ENCODE measurements at places on chromosomes 6 and 20.

DNA sequence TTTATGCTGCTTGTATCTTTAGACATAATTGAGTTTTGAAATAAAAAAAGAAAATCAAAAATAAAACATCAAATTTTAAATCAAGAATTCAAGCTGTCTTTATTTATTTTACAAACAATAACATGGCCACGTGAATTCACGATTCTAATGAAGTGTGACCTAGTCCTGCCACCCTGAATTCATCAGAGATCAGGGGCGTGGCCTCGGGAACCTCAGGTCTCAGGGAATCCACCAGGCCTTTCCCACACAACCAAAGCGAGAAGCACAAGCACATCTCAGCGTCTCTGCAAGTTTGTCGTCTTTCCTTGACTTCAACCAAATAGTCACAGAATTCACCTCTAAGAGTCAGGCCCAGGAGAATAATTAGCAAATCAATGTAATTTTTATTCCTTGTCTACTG, 107.9 kb downstream of the DACT2 start:
- DNase-seq: no peak

GRCh38 chr6:53639520-53639919, 26.0 kb downstream of the KLHL31 start:
- DNase-seq: no peak

GRCh38 chr6:25652007-25652515, at the start of gene SCGN:
Gene SCGN (plus strand): TSS chr6:25652215. CDS start chr6:25652404, 189 bp downstream.
- peak; percentile 85 for DNase-seq

DNA sequence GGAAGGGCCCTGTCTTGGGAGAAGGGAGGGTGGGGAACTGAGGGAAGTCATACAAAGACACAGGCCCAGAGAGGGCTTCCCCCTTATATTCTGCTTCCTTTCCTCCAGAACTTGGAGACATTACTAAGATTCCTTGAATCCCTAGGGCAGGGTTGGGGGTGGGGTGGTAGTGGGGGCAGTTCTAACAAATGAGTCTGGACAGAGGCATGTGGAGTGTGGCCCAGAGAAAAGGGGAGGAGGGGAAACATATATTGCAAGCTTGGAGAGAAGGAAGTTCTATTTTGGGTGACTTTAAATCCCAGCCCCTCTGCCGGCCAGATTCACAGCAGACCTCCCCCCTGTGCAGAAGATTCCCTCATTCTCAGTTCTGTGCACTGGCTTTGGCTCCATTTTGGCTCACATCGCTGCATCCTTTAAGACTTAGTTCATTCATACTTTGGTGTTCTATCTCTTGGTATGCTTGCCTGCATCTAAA, 43.7 kb downstream of the DAAM2 start:
- no peak for DNase-seq

DNA sequence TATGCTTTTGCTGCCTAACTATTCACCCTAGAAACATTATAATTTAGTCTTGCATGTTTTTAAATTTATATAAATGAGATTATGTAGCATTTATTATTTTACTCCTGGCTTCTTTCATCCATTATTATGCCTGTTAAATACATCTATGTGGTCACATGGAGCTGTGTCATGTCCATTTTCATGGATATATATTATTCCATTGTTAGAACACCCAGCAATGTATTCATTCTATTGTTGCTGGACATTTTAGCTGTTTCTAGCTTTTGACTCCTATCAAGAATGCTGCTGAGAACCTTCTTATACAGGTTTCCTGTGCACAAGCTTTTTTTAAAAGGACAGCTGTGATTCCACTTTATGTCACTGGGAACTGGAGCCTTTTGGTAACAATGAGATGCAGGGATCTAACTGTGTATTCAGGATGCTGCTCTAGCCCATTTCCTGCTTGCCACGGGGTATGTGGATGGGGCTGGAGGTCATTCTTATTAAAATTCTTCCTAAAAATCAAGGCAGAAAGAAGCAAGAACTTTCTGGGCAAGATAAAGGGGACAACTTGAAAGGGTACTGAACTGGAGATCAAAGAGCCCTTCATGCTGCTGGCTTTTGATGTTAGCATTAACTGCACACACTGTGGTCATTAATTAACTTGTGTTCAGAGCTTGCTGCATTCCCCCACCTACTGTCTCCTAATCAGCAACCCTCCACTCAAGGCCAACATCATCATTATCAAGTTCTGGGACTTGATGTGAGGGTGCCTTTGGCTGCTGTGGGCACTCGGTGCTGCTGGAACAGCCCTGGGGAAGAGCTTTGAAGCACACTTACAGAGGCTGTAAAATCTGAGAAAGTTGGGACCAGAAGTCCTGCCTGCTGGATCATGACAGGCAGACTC, 96.6 kb upstream of the AKIRIN2 start:
- peak; percentile 22 for DNase-seq

DNA sequence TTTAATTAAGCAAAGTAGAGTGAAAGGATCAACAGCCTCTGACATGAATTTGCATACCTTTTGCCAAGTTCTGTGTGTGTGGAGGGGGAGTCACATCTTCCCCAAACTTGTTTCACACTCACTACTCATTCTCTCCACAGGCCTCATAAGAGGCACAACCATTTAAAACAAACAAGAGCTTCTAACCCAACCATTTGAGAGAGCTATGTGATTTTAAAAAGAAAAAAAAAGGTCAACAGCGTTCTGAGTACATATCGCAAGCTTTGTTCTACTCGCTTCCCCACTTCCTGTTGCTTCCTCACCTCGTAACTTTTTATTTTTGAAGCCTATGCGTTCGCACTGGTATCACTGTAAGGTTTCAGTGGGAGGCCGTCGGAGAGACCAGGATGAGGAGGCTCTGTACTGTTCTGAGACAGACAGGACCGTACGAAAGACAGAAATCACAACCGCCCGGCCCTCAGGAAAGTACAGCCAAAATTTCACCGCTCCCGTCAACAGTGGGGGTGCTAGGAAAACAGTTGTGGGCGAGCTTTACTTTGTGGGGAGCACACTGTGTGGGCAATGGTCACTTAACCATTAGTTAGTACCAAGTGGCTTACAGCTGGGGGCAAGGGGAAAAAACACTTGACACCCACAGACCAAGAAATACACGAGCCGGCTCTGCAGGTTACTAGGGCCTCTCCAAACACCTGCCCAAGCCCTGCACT, 61.3 kb downstream of the TRERF1 start:
- DNase-seq: no peak

DNA sequence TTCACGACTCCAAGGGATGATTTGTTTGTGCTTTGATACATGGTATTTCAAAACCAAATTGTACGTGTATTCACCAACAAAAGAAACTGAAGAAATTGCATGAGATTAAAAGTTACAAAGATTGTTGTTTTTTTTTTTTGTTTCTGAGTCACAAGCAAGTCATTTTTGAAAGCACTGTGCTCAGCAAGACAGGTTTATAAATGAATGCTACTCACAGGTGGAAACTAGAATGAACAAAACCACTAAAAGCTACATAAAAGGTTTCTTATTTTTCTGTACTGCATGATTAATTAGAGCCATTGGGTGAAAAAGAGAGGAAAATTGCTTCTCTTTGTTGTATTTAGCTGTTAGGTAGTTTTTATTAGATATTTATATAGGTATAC, 90.2 kb upstream of the RIPOR2 start:
- no peak for DNase-seq

GRCh38 chr6:132085731-132086130, 134.6 kb upstream of the CCN2 start:
- DNase-seq: no peak

GRCh38 chr20:62201173-62202082, 18.6 kb downstream of the MTG2 start:
- DNase-seq: no peak

- DNase-seq: no peak
Measured at GRCh38 chr6:79614326-79615305, 16.5 kb upstream of the SH3BGRL2 start.

DNA sequence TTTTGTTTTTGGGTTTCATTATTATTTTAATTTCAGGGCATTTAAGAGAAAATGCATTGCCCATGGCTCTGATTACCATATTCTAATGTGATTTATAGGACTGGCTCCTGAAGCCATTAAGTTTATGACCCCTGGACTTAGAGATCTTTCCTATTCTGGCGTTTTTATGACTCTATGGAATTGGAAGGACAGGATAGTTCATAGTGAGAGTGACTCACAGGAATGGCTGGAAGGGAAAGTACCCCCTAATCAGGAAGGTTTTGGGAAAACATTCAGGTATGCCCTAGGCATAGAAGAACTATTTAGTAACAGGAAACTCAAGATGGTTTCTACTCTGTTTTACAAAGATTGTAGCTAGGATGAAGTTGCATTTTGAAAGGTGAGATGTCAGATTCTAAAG, 108.6 kb upstream of the SLC2A12 start:
- no peak for DNase-seq

- DNase-seq: no peak
Measured at GRCh38 chr20:51423810-51424209, 118.7 kb downstream of the NFATC2 start.

- no peak for DNase-seq
Measured at GRCh38 chr6:11333132-11333849, 100.8 kb upstream of the NEDD9 start.

DNA sequence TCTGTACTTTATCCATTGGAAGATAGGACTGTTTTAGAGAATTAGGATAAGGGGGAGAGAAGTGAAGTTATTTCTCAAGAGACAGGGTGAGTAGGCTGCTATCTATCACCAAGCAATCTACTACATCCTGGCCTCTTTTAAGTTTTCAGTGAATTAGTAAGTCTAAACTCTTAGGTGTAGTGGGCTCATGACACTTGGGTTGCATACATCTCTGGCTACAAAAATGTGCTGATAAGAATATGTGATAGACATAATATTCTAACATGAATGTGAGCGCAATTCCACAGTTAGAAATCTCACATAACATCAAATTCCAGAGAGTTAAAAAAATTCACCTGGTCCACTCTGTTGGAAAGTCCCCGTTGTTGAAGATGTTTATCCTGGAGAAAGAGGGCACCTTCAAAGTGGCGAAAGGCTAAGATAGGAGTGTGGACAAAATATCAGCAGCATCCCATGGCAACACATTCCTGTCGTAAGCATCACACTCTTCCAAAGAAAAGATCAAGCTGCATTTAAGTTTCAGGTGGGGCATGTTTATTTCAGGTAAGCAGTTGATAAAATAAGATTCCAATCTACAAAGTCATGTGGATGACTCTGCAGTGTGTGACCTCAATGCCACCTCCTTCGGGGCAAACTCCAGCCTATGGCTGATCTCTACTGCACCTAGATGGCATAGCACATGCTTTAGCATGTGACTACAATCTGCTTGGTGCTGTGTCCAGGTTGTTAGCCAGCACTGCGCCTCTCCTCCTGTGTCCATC, 111.7 kb upstream of the NEDD9 start:
- peak; percentile 42 for DNase-seq

- no peak for DNase-seq
Measured at GRCh38 chr6:109511832-109512231, 28.8 kb upstream of the ZBTB24 start.

GRCh38 chr6:142907544-142907943, 37.4 kb downstream of the HIVEP2 start:
- DNase-seq: no peak

- DNase-seq: no peak
Measured at GRCh38 chr20:13447385-13448180, 191.1 kb downstream of the TASP1 start.

DNA sequence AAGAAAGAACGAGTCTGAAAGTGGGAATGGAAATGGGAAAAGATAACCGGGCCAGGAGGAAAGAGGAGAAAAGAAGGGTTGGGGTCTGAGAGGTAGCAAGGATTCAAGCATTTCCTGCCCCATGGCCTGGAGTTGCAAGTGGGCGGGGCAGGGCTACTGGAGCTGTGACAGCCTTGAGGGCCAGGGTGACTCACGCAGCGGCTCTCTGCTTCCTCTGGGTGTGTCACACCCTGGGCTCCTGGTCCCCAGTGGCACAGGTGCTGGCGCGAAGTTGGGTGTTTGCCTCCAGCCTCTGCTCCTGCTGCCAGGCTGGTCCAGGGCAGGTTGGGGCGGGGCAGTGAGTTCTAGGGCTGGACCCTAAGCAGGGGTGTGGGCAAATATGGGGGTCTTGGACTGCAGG, 3.3 kb upstream of the ULBP3 start:
- DNase-seq: peak; percentile 94

DNA sequence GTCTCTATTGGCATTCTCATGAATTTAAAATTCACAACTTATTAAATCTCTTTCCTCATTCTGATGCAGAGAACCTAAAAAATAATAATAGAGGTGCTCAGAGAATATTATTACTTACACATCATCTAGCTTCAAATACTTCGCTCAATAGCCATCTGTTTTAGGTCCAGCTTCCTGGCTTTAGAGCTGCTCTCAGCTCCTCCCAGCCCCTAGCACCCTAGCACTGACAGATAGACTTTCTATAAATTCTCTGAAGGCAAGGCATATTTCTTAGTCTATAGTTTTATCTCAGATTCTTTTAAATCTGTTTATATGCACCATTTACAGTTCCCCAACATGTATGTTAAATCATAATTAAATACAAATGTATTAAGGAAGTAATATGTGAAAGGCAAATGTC, 281.3 kb downstream of the PTPRK start:
- no peak for DNase-seq

- DNase-seq: no peak
Measured at GRCh38 chr6:19839788-19840187, 2.6 kb downstream of the ID4 start.

DNA sequence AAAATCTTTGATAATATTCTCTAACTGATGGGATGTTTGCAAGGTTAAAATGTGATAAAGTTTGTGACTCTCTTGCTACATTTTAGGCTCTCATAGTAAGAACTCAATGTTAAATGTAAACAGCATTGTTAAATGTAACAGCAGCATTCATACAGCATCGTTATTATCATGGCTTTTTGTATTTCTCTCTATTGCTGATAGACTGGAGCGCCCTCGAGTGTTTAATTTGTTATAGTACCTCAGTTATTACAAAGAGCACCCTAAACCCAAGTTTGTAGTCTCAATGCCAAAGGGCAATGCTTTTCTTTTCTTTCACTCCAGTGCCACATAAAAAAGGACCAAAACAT, 14.9 kb upstream of the TTPAL start:
- DNase-seq: peak; percentile 78

GRCh38 chr20:10576411-10577090, 97.2 kb downstream of the JAG1 start:
- no peak for DNase-seq

- DNase-seq: no peak
Measured at GRCh38 chr20:891706-892080, 24.4 kb downstream of the ANGPT4 start.

- DNase-seq: no peak
Measured at GRCh38 chr20:20489054-20489453, 121.2 kb downstream of the INSM1 start.

DNA sequence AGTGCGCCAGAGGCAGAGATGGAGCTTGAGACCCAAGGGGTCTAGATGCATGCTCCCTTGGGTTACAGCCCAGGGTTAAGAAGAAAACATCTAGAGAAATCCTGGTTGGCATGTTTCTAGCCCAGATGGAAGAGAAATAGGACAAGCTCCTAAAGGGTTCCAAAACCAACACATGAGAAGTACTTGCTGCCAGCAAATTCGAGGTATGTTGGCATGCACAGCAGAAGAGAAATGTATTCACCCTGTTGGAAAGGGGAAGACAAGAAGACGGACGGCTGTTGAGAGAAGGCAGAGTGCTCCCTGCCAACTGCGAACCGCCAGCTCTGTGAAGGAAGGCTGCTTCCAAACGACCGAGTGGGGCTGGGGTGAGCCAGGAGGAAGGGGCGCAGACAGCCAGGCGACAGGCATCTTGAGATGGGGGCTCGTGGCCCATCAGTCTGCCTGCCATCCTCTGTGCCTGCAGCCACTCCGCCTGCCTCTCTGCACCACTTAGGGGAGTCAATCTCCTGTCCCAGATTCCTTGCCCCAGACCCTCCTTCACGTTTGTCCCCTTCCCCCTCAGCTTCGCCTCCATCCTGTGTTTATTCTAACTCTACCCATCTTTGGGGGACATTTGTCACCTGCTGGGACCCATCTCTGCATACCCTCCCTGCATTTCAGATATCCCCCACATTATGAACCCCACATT, 249.2 kb downstream of the CDC5L start:
- DNase-seq: no peak
